ENCODE measurements at places on chromosomes 4 and X.

GRCh38 chr4:99853999-99854398, 37.4 kb downstream of the DAPP1 start:
- DNase-seq, result no peak

GRCh38 chr4:28391877-28392276, 1531.2 kb downstream of the STIM2 start:
- DNase-seq, result no peak

DNA sequence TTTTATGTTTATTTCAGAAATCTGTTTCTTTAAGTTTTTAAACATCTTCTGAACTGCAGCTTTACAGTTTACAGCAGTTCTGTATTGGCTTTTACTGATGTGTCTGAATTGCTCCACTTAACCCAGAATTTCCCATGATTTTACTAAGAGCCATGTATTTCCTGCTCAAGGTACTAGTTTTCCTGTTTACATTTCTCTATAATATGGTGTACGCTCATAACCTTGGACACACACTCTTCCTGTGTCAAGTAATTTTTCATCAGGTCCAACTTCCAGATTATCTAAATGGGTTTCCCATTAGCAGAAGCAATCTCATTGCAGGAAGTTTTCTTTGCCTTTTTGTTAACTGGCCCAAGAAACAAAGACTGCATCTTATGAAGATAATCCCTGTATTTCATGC, 12.3 kb downstream of the ELF2 start:
- DNase-seq, result no peak

GRCh38 chr4:96407225-96407624, 567.3 kb downstream of the PDHA2 start:
- DNase-seq, result no peak

- no peak for DNase-seq
These were observed 57.6 kb upstream of the UBQLN2 start for GRCh38 chrX:56505866-56506265.

DNA sequence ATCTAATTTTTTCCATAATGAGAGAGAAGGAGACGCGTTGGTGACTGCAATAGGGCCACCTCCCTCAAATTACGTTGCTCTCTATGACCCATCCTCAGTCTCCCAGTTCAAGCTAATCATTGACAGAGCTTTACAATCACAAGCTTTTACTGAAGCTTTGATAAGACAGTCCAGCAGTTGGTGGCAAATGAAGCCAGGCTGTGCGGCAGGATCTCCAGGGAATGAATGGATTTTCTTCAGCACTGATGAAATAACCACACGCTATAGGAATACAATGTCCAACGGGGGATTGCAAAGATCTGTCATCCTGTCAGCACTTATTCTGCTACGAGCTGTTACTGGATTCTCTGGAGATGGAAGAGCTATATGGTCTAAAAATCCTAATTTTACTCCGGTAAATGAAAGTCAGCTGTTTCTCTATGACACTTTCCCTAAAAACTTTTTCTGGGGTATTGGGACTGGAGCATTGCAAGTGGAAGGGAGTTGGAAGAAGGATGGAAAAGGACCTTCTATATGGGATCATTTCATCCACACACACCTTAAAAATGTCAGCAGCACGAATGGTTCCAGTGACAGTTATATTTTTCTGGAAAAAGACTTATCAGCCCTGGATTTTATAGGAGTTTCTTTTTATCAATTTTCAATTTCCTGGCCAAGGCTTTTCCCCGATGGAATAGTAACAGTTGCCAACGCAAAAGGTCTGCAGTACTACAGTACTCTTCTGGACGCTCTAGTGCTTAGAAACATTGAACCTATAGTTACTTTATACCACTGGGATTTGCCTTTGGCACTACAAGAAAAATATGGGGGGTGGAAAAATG, at the start of gene KLB:
Gene KLB (plus strand): TSS at position 168 of the 821 bp plus-strand sequence. CDS start 20 bp downstream, at position 188.
- DNase-seq, result no peak

DNA sequence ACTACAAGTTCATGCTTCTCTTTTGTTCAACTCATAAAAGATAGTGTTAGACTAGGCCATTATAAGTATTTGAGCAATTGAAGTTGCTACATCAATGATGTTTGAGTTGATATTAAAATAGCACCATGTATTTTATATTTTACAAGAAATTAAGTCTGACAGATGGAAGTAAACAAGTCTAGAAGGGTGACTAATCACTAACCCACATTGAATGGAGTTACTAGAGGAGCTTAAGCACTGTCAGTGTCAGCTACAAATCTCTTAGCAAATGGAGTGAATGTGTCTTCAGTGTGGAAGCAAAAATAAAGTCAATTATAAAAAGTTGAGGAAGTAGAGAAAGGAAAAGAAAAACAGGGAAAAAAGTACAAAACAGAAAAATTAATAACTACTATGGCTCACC, 592.5 kb downstream of the PCDH18 start:
- DNase-seq, result no peak

GRCh38 chr4:145735827-145736226, 55.9 kb downstream of the C4orf51 start:
- DNase-seq, result no peak

DNA sequence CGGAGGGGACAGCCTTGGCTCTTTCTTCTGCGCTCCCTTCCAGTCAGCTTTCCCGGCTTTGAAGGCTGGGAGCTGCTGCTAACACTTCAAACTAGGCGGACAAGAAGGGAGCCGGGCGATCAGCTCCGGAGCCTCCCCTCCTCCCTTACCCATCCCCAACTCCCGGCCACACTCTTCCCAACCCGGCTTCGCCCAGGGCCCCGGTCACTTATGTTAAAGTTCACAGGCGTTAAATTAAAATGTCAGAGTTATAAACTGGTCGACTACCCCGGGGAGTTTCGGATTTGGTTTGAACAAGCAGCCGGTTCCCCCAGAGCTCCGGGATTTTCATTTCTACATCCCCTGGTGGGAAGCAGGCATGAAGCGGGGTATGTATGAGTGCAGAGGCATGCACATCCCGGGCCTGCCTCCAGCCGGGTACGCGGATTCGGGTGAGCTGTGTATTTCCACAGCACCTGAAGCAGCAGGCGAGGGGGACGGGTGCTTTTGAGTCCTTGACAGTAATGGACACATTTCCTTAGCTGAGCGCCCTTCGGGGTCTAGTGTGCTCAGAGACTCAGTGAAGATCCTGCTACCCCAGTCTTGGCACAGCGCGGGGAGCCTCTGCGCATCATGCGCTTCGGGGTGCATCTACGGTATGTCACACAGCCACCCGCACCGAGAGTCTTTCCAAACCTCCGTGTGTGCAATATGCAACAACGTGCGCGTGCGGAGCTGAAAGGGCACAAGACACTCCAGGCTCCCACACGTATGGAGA, 880 bp downstream of the UNC5C start:
- DNase-seq, result peak; percentile 23
